ENCODE measurements at places on chromosomes 6 and 20. TPM values are rescaled to one million over a fixed set of nuclear protein-coding genes. Genes with fewer than 3 reads are reported as not detected.

GRCh38 chr20:59371431-59371830 lies 71.0 kb downstream of the EDN3 start:
- no peaks in the 10 kb centered on the region for H3K36me3 ChIP-seq
- no peaks in the 10 kb centered on the region for H3K27me3 ChIP-seq
- no peak overlapping the region for H3K27ac ChIP-seq
- H3K4me1 ChIP-seq: no peaks in the 10 kb centered on the region

- peak within 1 kb of the TSS; percentile 55 for H3K4me3 ChIP-seq
- no peaks in the 10 kb centered on the region for H3K36me3 ChIP-seq
- H3K4me1 ChIP-seq: no peaks in the 10 kb centered on the region
- no peak within 1 kb of the TSS for H3K27ac ChIP-seq
Measured at GRCh38 chr6:154995254-154996015, at the start of gene TIAM2. TIAM2 (plus strand) TSS chr6:154995315; CDS start chr6:155129224, 133,909 bp downstream.

GRCh38 chr20:7355051-7355450 lies 585.2 kb downstream of the HAO1 start:
- no peak overlapping the region for H3K27ac ChIP-seq
- H3K27me3 ChIP-seq: no peaks in the 10 kb centered on the region
- no peaks in the 10 kb centered on the region for H3K36me3 ChIP-seq
- no peak for DNase-seq

The HEY2 gene
- 0.48 TPM for polyA plus RNA-seq

GRCh38 chr20:50323777-50324775 lies 133.4 kb downstream of the CEBPB start:
- H3K36me3 ChIP-seq: no peaks in the 10 kb centered on the region
- no peak for DNase-seq
- no peaks in the 10 kb centered on the region for H3K4me1 ChIP-seq
- H3K27ac ChIP-seq: no peak overlapping the region

The SIRPG gene
- polyA plus RNA-seq: 3.0 TPM

DNA sequence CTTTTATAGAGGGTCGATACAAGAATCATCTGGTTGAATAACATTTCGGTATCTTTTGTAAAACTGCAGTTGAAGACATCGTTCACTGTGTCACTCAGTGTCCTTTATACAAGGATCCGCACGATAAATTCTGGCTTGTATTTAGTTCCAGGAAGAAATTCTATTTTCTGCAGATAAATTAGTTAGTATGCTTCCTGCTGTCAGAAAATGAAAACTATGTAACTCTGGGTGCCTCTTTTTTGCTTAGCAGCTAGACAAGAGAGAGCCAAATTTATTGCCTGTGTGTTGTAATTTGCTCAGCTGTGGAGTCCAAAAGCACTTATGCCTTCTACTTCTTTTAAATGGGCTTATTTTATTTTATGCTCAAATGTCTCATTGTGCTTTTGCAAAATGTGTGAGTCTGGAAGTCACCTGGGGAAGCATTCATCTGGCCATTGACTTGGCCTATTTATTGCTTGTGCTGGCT lies 56.5 kb upstream of the KCNK16 start:
- H3K36me3 ChIP-seq: no peaks in the 10 kb centered on the region
- H3K4me3 ChIP-seq: no peak overlapping the region
- no peak for DNase-seq
- H3K4me1 ChIP-seq: no peaks in the 10 kb centered on the region
- no peaks in the 10 kb centered on the region for H3K27me3 ChIP-seq
- H3K27ac ChIP-seq: no peak overlapping the region

DNA sequence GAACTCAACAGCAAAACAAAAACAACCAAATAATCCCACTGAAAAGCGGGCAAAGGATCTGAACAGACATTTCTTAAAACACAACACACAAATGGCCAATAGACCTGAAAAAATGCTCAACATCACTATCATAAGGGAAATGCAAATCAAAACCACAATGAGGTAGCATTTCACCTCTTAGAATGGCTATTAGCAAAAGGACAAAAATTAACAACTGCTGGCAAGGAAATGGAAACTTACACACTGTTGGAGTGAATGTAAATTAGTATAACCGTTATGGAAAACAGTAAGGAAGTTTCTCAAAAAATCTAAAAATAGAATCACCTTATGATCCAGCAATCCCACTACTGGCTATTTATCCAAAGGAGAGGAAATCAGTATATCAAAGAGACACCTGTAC lies 20.9 kb downstream of the FAM8A1 start:
- H3K4me1 ChIP-seq: peaks cover 21% of the 10 kb centered on the region
- H3K27me3 ChIP-seq: no peaks in the 10 kb centered on the region
- H3K4me3 ChIP-seq: no peak overlapping the region
- peak; percentile 31 for DNase-seq

The EPPIN gene
- polyA plus RNA-seq: not detected

- peak overlapping the region; percentile 10 for H3K4me3 ChIP-seq
- H3K27me3 ChIP-seq: no peaks in the 10 kb centered on the region
- DNase-seq: no peak
- H3K4me1 ChIP-seq: peaks cover 30% of the 10 kb centered on the region
- peak overlapping the region; percentile 74 for H3K27ac ChIP-seq
Measured at GRCh38 chr20:36472637-36473090, 68.7 kb upstream of the MYL9 start.
